KG1 (cell line): ENCODE measurements at places on chromosomes 13 and 19.
A peak's percentile ranks its signal among the peaks of the same experiment; 100 is the strongest.

DNA sequence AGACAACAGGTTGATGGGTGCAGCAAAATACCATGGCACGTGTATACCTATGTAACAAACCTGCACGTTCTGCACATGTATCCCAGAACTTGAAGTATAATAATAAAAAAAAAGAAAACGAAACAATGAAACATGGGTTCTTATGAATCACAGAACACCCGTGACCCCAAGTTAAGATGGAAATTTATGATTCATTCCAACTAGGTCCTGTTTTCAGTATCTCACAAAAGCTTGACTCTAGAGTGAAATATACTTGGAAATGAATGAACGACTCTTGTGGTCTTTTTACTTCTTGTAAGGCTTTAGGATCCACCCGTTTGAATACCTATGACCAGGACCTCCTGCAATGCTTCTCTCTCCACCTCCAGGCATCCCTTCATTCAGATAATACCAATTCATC is 3.5 kb upstream of the LILRB4 start:
- no peak for DNase-seq

GRCh38 chr13:51257187-51257586 is 35.0 kb downstream of the FAM124A start:
- no peak for DNase-seq

DNA sequence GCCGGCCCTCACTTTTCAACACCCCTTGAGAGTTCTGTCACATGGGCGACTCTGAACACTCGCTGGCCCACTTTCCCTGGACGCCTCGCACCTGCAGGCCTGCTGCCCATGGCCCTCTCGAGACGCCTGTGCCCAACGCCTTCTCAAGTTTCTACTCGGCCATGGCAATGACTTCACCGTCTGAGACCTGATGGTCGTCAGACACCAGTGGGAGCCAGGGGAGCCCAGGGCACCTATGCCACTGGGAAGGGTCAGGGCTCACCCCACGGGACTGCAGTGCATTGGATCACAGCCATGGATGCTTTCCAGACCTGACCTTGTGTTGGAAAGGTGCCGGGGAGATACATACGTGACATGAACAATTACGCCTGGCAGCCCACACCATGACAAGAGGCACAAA is 60.1 kb downstream of the KLF2 start:
- DNase-seq: no peak

DNA sequence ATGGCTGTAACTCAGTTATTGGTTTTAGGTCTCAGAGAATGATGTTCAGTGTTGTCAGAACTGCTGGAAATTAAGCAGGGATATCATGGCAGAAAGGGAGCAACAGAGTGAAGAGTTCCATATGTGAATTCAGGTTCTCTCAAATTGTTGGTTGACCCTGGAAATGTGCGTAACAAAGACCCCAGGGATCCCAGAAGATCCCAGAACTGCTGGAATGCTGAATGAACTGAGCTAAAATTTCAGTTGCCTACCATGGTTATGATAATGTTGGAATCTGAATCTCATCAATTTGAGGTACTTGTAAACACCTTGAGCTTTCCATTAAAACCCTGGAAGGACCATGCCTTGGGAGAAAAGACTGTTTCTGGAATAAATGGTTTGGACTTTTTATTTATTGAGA is 230.8 kb downstream of the GGACT start:
- no peak for DNase-seq

GRCh38 chr19:1017115-1017905 is 3.6 kb downstream of the TMEM259 start:
- DNase-seq: no peak

DNA sequence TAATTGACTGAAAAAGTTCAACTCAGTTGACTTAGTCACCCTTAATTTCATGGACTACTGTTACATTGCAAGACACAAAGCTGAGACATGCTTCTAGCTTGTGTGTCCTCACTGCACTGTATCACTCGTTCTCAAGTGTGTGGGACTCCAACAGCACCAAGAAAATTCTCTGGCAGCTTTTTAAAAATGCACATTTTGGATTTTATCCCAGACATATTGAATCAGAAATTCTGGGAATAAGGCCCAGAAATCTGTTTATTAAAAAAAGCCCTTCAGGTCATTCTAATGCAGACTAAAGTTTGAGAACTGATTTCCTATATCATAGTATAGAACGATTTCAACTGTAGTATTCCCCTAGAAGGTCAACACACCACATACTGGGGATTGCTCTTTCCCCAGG is 1485.3 kb downstream of the PCDH9 start:
- no peak for DNase-seq

DNA sequence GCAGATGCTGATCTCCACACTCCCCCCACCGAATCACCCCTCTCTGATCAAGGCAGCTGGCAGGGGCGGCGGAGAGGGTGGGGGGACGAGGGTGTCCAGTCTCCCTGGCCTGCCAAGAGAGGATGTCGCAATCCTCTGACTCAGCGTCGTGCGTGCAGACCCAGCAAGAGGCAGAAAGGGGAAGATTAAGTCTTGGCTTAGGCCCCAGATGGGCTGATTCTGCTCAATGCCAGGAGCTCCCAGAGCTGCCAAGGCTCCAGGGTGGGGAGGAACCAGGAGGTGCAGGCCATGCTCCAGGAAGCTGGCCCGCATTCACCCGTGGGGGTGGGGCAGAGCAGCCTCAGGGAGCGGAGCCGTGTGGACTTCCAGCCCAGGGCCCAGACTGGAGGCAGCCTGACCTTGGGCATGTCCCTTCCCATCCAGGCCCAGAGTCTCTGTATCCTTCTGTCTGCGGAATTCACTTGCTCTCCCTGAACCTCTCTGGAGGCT is 6.6 kb upstream of the BCL3 start:
- DNase-seq: peak; percentile 48

DNA sequence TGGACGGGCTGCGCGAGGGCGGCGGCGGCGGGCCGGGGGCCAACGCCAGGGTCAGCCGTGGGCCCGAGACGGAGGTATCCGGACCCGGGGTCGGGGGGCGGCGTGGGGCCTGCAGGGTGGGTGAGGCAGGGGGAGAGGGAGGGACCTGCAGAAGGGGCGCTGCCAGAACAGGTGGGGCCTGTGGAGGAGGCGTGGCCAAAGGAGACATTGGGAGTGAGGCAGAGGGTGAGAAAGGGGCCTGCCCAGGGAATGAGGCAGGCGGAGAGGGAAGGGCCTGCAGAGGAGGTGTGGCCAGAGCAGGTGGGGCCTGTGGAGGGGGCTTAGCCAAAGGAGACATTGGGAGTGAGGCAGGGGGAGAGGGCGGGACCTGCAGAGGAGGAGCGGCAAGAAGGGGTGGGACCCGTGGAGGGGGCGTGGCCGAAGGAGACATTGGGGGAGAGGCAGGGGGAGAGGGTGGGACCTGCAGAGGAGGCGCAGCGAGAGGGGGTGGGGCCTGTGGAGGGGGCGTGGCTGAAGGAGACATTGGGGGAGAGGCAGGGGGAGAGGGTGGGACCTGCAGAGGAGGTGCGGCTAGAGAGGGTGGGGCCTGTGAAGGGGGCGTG is 4.2 kb downstream of the PRR36 start:
- no peak for DNase-seq
